ENCODE measurements at places on chromosomes 13 and 19.

- DNase-seq: no peak
Measured at GRCh38 chr13:85170372-85170771, 628.8 kb downstream of the SLITRK6 start.

- no peak for DNase-seq
Measured at GRCh38 chr19:14837391-14837790, 2.4 kb upstream of the OR7A5 start.

GRCh38 chr13:110617321-110618072 is 2.2 kb downstream of the NAXD start:
- no peak for DNase-seq

DNA sequence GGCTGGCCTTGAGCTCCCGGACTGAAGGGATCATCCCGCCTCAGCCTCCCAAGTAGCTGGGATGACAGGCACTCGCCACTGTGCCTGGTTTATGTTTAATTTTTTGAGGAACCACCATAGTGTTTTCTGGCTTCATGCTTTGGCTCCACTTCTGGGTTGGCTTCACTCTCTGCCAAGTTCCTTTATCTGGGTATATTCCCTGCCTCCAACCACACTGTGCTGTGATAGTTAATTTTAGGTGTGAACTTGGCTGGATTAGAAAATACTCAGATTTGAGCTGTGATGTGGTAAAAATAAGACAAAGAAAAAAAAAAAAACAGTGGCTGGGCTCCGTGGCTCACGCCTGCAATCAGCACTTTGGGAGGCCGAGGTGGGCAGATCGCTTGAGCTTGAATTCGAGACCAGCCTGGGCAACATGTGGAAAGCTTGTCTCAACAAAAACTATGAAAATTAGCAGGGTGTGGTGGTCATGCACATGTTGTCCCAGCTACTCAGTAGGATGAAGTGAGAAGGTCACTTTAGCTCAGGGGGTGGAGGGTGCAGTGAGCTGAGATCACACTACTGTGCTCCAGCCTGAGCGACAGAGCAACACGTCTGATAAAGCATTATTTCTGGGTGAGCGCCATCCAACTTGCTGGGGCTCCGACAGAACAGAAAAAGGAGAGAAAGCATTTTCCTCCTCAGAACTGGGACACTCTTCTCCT is 7.5 kb upstream of the ILF3 start:
- DNase-seq: no peak

DNA sequence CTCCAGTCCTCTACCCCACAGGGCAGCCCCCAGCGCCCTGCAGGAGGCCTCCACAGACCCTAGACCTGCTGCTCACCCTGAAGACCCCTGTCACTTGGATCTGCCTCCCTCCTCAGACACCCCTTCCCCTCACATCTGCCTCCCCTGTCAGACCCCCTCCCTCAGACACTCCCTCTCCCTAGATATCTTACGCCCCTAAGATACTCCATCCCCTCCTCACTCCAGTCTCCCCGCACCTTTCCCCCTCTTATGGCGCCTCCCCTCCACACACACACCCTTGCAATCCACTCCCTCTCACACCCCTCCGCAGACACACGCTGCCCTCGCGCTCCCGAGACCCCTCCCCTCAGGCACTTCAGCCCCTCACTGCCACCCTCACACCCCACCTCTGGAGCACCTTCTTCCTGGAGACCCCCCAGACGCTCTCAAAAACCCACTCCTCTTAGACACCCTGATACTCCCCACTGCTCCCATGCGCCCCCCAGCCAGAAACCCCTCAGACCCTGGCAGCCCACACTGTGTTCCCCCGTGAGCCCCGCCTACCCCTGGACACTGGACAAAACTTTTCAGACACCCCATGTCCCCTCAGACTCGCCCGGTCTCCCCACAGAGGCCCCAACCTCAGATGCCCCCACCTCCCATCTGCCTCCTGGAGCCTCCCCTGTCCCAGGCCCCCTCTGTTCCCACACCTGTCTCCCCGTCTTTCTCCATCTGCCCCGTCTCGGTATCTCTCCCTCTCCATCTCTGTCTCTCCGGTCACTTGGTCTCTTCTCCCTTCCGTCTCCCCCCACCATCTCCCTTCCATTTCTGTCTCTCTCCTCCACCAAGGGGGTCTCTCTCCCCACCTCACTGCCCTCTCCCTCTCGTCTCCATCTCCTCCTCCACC is 14.5 kb downstream of the ERFL start:
- DNase-seq: no peak

GRCh38 chr13:50715402-50716146 is 127.9 kb downstream of the DLEU7 start:
- peak; percentile 54 for DNase-seq

DNA sequence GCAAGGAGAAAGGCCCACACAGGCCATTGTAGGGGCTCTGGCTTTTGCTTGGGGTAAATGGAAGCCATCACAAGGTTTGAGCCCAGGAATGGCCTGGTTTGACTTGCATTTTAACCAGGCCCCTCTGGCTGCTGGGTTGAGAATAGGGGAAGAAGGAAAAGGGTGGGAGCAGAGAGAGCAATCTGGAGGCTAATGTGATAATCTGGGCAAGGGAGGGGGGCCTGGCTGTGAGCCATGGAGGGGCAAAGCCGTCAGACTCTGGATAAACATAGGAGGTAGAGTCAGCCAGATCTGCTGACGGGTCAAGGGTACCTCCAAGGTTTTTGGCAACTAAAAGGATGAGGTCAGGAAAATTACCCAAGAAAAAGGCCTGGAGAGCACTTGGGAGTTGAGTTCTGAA is 41.6 kb downstream of the RFX2 start:
- no peak for DNase-seq

DNA sequence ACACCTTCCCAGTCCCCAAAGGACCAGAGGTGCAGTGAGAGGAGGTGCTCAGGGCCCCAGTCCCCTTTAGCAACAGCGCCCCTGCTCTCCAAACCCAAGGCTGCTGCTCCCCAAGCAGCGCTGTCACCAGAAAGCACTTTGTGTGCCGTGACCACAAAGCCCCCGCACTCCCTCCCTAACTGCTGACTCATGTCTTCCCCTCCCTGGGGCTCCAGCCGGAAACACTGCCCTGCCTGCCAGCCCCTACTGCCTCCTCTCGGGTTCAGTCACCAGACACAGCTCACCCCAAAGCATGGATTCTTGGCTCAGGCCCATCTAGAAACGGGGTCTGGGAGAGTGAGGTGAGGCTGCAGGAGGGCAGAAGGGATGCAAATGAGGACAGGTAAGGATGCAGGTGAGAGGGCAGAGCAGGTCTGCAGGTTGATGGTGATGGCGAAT is 4.9 kb upstream of the TNFSF14 start:
- DNase-seq: peak; percentile 80

- DNase-seq: no peak
Measured at GRCh38 chr13:73731564-73731963, 402.6 kb downstream of the KLF12 start.

Measured in CD4-positive, alpha-beta T cell treated with Interleukin-1 beta for 1 hour (primary cell).